Naive thymus-derived CD4-positive, alpha-beta T cell (primary cell): ENCODE measurements at places on chromosomes 1 and 21. TPM values are rescaled to one million over a fixed set of nuclear protein-coding genes. Genes with fewer than 3 reads are reported as not detected.

GRCh38 chr1:229949500-229949899 lies 117.5 kb upstream of the GALNT2 start:
- no peak for DNase-seq
- H3K27ac ChIP-seq, result no peak overlapping the region
- H3K4me3 ChIP-seq, result no peak overlapping the region
- no peaks in the 10 kb centered on the region for H3K4me1 ChIP-seq
- no peaks in the 10 kb centered on the region for H3K36me3 ChIP-seq

GRCh38 chr1:25195835-25196234 lies 36.5 kb downstream of the SYF2 start:
- no peak overlapping the region for H3K27ac ChIP-seq
- no peaks in the 10 kb centered on the region for H3K27me3 ChIP-seq
- H3K4me3 ChIP-seq, result no peak overlapping the region
- DNase-seq, result no peak
- no peaks in the 10 kb centered on the region for H3K36me3 ChIP-seq
- peaks cover 10% of the 10 kb centered on the region for H3K4me1 ChIP-seq

GRCh38 chr1:100794748-100795645 lies 75.5 kb downstream of the VCAM1 start:
- no peak overlapping the region for H3K27ac ChIP-seq
- no peaks in the 10 kb centered on the region for H3K36me3 ChIP-seq
- no peak overlapping the region for H3K4me3 ChIP-seq
- no peaks in the 10 kb centered on the region for H3K4me1 ChIP-seq

DNA sequence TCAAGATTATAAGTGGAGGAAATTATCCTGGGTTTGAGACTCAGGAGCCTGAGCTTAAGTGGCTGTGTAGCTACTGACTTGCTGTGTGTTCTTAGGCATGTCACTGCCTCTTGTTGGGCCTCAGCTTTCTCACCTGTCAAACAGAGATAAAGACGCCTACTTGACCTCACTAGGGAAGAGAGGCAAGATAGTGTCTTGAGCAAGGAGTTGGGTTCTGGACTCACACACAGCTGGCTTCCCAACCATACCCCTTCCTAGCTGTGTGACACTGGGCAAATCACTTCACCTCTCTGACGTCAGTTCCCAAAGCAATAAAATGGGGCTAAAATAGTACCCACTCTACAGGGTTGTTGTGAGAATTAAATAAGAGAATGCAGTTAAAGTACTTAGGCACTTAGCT lies 11.6 kb upstream of the EPB41 start:
- no peak overlapping the region for H3K4me3 ChIP-seq
- DNase-seq, result no peak
- H3K27ac ChIP-seq, result no peak overlapping the region

DNA sequence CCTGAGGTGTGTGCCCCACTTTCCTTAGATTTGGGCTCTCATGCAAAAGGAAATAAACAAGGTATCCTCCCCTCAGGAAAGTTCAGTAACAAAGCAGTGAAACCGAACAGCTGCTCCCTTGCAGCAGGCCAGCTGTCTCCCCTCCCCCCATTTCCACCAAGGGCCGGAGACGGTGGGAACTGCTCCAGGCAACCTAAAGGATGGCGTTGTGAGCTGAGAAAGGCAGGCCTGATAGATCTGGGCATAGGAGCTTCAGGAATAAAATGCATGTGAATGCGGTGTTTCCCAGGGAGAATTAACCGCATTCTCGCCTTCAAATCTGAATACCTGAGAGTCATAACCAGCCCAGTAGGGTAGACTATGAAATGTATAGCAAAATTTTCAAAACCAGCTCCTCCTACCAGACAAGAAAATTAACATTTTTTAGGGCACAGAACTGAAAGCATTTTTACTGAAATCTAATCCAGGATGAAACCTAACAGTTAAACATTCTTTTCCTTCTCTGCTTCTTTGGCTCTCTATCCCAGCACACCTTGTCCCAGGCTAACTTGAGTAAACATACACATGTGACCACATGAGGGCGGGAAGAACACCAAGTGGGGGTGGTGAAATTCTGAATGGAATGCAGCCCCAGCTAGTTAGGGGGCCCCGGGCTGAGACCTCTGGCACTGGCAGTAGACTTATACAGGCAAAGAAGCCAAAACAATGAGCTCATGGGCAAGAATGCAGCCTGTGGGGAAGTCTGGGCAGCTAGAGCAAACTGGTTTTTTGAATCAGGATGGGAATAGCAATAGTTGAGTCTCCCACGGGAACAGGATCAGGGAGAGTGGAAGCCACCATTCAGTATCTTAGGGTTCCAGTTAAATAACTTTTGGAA lies 11.5 kb downstream of the MCL1 start:
- DNase-seq, result peak; percentile 49
- peak overlapping the region; percentile 97 for H3K27ac ChIP-seq
- peak overlapping the region; percentile 73 for H3K4me3 ChIP-seq
- peaks cover 92% of the 10 kb centered on the region for H3K4me1 ChIP-seq

DNA sequence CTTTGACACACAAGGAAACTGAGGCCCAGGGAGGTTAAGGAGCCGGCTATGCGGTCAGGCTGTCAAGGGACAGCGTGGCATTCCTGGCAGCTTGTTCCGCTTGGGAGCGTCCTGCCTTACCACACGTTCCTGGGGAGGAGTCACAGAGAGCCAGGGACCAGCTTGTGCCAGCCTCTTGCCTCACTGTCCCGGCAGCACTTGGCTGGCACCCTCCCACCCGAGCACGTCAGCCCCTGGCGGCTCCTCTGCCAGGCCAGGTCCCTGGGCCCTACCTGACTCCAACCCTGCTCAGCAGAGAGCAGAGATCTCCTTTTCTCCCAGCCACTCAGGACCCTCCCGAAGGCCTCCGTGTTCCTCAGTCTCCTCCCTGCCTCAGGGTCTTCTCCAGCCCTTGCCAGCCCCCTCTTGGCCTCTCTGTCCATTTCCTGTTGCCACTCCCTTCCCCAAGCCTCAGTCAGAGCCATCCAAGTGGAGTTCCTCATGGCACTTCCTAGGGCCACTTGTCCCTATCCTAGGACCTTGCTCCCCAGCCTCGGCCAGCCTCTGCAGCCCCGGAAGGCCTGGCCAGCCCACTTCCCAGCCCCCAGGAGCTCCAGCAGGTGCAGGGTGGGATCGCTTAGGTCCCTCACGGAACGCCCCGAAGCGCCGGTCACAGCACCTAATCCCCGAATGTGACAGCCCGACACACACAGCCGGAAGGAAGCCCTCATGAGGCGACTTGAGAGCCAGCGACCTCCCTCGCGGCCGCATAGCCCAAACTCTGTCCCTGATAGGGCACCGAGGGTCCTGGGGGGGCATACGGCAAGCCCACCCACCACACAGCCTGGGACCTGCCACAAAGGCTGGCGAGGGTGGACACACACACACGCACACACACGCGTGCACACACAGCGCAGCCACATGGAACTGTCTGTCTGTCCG lies 130.3 kb downstream of the CASZ1 start:
- H3K4me1 ChIP-seq, result no peaks in the 10 kb centered on the region
- H3K4me3 ChIP-seq, result no peak overlapping the region
- no peaks in the 10 kb centered on the region for H3K36me3 ChIP-seq
- H3K27me3 ChIP-seq, result no peaks in the 10 kb centered on the region

DNA sequence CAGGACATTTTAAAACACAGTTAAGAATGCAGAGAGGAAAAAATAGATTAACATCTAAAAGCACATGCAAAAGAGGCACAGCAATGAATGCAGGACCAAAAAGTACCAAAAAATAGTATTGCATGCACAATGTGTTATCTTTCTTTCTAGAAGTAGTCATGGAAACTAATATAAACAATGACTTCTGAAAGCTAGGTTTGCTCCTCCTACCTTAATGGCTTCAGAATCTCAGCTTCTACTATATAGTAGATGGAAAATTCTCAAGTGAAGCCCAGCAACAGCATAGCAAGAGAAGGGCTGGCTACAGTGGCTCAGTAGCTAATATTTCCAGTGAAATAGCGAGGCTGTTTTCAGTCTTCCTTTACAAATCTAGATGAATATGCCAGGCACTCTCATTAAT lies 125.1 kb downstream of the CRB1 start:
- peaks cover 28% of the 10 kb centered on the region for H3K4me1 ChIP-seq
- DNase-seq, result no peak
- H3K36me3 ChIP-seq, result no peaks in the 10 kb centered on the region
- no peak overlapping the region for H3K4me3 ChIP-seq
- H3K27ac ChIP-seq, result no peak overlapping the region

- H3K27me3 ChIP-seq, result no peaks in the 10 kb centered on the region
- H3K4me3 ChIP-seq, result peak overlapping the region; percentile 24
- no peak overlapping the region for H3K27ac ChIP-seq
- no peaks in the 10 kb centered on the region for H3K36me3 ChIP-seq
- no peak for DNase-seq
These were observed 854 bp downstream of the MYCL start for GRCh38 chr1:39900662-39901463.

- H3K27me3 ChIP-seq, result no peaks in the 10 kb centered on the region
- H3K4me3 ChIP-seq, result no peak overlapping the region
- no peaks in the 10 kb centered on the region for H3K36me3 ChIP-seq
- no peaks in the 10 kb centered on the region for H3K4me1 ChIP-seq
These were observed 77.0 kb downstream of the HMCN1 start for GRCh38 chr1:185811073-185811709.

DNA sequence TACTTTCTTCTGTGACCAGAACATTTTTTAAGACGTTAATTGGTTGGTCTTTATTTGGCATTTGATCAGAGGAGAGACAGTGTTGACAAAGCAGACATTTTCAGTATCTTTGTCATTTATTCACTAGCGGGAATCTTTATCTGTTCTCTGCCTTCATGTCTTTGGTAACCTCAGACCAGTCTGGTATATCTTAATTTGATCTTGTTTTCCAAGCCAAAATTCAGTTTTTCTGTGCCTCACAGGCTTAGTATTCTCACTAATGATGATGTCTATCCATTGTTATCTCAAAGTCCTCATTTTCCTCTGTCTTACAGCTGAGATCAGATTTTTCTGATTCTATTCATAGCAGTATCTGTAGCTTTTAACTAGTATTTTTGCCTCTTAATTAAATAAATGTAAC lies 158.7 kb downstream of the GPR52 start:
- H3K27ac ChIP-seq, result no peak overlapping the region
- H3K27me3 ChIP-seq, result no peaks in the 10 kb centered on the region
- H3K4me3 ChIP-seq, result no peak overlapping the region

- no peak overlapping the region for H3K4me3 ChIP-seq
- no peaks in the 10 kb centered on the region for H3K27me3 ChIP-seq
- no peak for DNase-seq
- H3K36me3 ChIP-seq, result no peaks in the 10 kb centered on the region
- peak overlapping the region; percentile 38 for H3K27ac ChIP-seq
These were observed 80.2 kb downstream of the SLC45A1 start for GRCh38 chr1:8398086-8398485.

DNA sequence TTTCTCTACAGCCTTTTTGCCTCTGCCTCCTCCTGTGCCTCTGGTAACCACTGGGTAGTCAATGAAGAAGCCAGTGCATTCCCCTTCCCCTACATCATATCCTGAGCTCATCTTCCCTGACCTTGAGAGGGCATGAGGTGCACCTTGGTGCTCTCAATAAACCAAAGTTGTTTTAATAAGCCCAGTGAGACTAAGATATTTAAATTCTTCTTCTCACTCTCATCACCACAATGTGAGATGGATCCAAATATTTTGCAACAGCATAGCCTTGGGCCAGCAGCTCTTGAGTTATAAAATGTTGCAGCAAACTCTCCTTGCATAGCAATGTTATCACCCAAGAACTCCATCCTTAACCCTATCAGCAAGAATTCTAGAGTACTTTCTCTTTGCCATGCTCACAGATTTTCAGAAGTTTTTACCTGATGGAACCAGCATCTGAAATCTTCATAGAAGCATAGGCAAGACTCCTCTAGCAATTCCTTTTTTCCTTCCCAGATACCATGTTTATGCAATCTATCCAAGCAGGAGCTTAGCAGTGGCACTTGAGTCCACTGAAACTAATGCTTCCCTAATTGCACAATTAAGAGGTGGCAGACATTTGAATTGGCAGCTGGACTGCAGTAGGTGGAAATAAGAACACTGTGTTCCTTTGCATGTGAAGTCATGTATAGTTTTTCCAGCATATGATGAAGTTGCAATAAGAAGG lies 36.8 kb downstream of the CDC7 start:
- no peaks in the 10 kb centered on the region for H3K36me3 ChIP-seq
- no peak overlapping the region for H3K27ac ChIP-seq
- H3K4me1 ChIP-seq, result peaks cover 24% of the 10 kb centered on the region
- no peak for DNase-seq
- no peaks in the 10 kb centered on the region for H3K27me3 ChIP-seq

DNA sequence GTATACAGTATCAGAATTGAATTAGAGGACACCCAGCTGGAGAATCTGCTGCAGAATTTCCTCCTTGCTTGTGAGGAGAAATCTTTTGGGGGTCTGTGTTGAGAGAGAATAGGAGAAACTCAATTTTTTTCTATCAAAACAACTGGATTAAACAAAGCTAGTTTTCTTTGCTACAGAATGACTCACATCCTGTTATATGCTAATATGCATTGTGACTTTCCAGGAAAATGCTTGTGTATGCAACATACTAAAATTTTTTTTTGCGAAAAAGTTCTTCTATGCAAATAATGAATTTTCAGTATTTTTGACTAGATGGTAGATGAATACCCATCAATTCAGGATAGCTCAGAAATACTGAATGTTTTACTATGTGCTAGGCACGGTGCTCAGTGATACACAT lies 2.2 kb downstream of the VAMP4 start:
- peaks cover 9% of the 10 kb centered on the region for H3K36me3 ChIP-seq
- DNase-seq, result no peak
- H3K4me3 ChIP-seq, result no peak overlapping the region
- H3K27me3 ChIP-seq, result no peaks in the 10 kb centered on the region
- H3K4me1 ChIP-seq, result peaks cover 37% of the 10 kb centered on the region

- peaks cover 34% of the 10 kb centered on the region for H3K4me1 ChIP-seq
- no peak overlapping the region for H3K4me3 ChIP-seq
- DNase-seq, result no peak
- H3K36me3 ChIP-seq, result peaks cover 26% of the 10 kb centered on the region
- no peak overlapping the region for H3K27ac ChIP-seq
These were observed 3.1 kb downstream of the TMEM234 start for GRCh38 chr1:32219022-32219421.

DNA sequence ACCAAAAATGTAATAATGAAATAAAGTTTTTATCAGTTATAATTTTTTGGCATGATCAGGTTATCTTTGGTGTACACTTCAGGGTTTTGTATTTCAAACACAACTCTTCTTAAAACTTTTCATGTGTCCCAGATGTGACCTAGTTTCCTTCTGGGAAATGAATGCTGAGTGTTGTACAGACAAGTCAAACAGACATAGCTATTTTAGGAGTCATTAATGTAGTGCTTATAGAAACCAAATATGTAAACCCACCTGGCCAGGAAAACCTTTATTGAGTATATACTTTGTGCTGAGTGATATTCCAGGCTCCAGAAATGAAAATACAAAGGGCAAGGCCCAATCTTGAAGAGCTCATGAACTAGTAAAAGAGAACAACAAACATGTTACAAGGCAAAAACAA lies 25.9 kb upstream of the HOOK1 start:
- H3K4me1 ChIP-seq, result no peaks in the 10 kb centered on the region
- H3K27me3 ChIP-seq, result no peaks in the 10 kb centered on the region
- no peaks in the 10 kb centered on the region for H3K36me3 ChIP-seq
- no peak overlapping the region for H3K27ac ChIP-seq
- no peak for DNase-seq

GRCh38 chr1:241934201-241934848 lies 23.2 kb upstream of the BECN2 start:
- no peaks in the 10 kb centered on the region for H3K36me3 ChIP-seq
- no peak overlapping the region for H3K4me3 ChIP-seq
- H3K27me3 ChIP-seq, result no peaks in the 10 kb centered on the region
- H3K27ac ChIP-seq, result no peak overlapping the region
- H3K4me1 ChIP-seq, result no peaks in the 10 kb centered on the region
- no peak for DNase-seq

VHLL gene
- not detected for polyA plus RNA-seq

NBPF4 gene
- polyA plus RNA-seq, result not detected

DCLRE1B gene
- 6.8 TPM for polyA plus RNA-seq

RCAN1 gene
- polyA plus RNA-seq, result 15.3 TPM

PCSK9 gene
- not detected for polyA plus RNA-seq

BGLAP gene
- 0.33 TPM for polyA plus RNA-seq

TRNAU1AP gene
- 29.9 TPM for polyA plus RNA-seq

LIN28A gene
- polyA plus RNA-seq, result not detected

MSH4 gene
- polyA plus RNA-seq, result not detected
